ENCODE measurements at places on chromosomes 12 and 14.

DNA sequence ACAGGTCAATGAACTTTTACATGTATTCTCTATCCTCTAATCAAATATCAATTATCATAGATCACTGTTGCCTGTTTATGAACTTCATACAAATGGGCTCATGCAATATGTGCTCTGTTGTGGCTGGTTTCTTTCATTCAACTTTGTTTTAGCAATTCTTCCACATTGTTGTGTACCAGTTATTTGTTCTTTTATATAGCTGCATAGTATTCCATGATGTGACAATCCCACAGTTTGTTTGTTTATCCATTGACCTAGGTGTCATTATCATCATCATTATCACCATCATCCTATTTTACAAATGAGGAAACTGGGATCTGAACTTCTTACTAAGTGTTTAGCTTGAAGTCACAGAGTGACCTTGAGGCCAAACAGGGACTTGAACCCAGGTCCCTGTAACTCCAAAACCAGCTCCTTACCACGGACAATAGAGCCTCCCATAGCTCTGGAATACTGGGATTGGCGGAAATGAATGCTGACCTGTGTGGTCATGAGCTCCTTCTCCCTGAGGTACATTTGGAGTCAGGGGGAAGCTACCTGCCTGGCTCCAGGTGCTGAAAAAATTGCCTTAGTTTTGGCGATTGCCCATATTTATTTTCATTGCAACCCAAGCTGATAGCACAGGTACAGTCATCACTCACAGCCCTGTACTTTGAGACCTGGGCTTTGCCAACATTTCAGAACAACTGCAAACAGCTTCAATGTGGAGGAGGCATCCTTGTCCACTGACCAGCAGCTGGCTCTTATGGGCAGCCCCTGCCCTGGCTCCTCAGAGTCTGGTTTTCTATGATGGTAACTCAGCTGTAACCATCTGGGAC, 9.2 kb downstream of the ZFP36L1 start:
- peaks cover 7% of the 10 kb centered on the region for H3K36me3 ChIP-seq
- DNase-seq = no peak
- H3K27me3 ChIP-seq = no peaks in the 10 kb centered on the region
- H3K27ac ChIP-seq = no peak overlapping the region
- H3K4me1 ChIP-seq = peaks cover 59% of the 10 kb centered on the region

GRCh38 chr14:58091883-58092630, 60.0 kb downstream of the ARMH4 start:
- H3K4me3 ChIP-seq = no peak overlapping the region
- no peaks in the 10 kb centered on the region for H3K4me1 ChIP-seq
- H3K27ac ChIP-seq = no peak overlapping the region
- DNase-seq = no peak

DNA sequence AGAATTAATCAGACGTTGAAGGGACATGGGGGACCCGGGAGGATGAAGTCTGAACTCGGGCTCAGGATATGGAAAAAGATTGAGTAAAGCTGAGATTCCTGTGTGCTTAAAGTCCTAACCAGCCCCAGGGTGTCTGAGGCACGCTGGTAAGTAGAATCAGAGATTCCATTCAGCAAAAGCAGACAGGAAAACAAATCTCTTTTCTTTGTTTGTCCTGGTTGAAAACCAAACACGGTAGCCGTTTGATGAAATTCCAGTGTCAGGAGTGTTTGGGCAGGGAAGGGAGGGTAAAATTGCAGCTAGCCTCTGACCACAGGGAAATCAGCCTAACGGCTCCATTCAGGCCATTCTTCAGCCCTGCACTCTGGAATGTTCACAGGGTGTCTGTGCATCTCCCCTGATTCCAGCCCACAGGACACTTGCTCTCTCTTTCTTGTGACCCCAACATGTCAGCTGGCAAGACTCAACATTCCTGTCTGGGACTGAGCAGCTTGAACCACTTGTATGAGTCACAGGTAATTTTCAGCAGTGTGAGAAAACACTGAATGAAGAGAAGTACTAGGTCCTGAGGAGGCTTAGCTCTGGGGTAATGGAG, 31.0 kb downstream of the NINJ2 start:
- no peaks in the 10 kb centered on the region for H3K27me3 ChIP-seq
- peak overlapping the region; percentile 89 for H3K27ac ChIP-seq
- H3K4me1 ChIP-seq = peaks cover 28% of the 10 kb centered on the region
- peak overlapping the region; percentile 0 for H3K4me3 ChIP-seq
- DNase-seq = peak; percentile 91

GRCh38 chr12:68746572-68747180, 700 bp downstream of the SLC35E3 start:
- peak overlapping the region; percentile 2 for H3K27ac ChIP-seq
- no peaks in the 10 kb centered on the region for H3K27me3 ChIP-seq
- peaks cover 16% of the 10 kb centered on the region for H3K4me1 ChIP-seq
- peak overlapping the region; percentile 87 for H3K4me3 ChIP-seq

DNA sequence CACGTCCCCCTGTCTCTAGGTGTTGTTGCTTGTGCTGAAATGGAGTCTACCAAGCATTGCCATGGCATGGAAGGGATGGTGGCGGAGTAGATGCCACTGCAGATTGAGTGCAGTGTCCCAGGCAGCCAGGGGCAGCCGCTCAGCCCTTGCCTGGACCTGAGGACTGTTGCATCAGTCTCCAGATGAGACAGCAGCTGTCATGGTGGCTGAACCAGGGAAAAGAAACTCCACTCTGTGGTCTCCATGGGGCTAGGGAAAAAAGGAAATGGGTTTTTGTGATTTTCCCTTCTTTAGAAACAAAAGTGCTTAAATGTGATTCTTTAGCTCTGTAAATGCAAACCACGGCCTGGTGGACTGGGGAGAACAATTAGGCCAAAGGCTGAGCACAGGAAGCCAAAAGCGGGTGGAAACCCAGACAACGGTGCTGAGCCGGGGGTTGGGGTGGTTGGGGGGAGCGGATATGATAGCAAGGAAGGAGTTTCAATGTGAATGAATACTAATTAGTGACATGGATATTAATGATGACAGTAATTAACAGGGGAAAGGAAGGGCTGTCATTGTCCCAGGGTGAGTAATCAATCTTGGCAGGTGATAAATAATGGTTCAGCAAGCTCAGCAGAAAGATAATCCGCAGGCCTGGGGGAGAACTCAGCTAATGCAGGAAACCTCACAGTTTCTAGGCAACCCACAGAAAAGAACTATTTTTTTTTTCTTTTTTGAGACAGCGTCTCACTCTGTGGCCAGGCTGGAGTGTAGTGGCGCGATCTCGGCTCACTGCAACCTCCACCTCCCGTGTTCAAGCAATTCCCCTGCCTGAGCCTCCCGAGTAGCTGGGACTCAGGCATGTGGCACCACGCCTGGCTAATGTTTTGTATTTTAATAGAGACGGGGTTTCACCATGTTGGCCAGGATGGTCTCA, 442.6 kb downstream of the DPF3 start:
- DNase-seq = no peak
- no peaks in the 10 kb centered on the region for H3K4me1 ChIP-seq
- H3K27ac ChIP-seq = no peak overlapping the region
- H3K27me3 ChIP-seq = no peaks in the 10 kb centered on the region

DNA sequence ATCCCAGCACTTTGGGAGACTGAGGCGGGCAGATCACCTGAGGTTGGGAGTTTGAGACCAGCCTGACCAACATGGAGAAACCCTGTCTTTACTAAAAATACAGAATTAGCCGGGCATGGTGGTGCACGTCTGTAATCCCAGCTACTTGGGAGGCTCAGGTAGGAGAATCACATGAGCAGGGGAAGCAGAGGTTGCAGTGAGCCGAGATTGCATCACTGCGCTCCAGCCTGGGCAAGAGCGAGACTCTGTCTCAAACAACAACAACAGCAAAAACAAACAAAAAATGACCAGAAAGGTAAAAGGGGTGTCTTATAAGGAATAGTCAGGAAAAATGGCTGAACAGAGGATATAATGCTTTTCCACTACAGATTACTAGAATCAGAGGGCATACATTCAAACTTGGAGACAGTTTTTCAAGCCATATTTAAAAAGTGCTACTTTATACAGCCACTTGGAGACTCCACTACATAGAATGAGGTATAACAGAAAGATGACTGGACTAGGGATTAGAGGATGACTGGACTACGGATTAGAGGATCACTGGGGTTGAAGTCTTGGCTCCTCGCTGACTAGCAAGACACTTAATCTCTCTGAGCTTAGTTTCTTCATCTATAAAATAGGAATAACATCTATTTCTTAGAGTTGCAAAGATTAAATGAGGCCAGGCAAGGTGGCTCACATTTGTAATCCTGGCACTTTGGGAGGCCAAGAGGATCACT, 4.9 kb upstream of the CS start:
- peaks cover 5% of the 10 kb centered on the region for H3K36me3 ChIP-seq
- H3K4me1 ChIP-seq = peaks cover 7% of the 10 kb centered on the region
- H3K27me3 ChIP-seq = no peaks in the 10 kb centered on the region
- H3K27ac ChIP-seq = no peak overlapping the region
- DNase-seq = no peak

DNA sequence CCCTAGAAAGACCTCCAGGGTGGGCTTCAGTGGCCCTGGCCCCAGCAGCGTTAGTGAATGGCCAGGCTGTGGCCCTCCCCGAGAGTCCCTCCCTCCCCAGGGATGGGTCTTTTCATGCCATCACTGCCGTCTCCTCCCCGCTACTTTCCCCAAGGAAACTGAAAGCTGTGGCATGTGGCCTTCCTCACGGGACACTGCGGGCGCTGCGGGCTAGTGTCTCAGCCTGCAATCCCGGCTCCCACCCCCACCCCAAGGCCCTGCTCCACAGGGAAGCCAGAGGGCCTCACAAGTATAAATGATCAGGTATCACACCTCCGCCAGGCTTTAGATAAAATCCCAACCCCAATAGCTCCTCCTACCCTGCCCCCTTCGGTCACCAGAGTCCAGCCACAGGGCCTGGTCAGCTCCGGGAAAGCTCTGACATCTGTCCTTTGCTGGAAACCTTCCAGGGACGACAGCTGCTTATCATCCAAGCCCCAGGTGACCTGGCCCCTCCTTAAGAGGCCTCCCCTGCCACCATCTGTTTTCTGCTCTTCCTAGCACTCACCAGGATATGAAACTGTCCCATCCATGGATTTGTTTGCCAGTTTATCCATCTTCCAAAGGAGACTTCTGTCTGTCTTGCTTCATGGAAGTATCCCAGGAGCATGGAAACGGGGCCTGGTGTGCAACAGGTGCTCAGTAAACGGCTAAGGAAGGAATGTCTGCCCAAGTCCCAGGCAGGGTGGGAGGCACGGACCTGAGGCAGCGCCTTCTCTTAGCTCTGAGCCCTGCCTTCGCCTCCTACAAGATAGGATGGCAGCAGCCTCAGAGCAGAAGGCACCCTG, 31.6 kb downstream of the CCDC85C start:
- H3K27me3 ChIP-seq = no peaks in the 10 kb centered on the region
- H3K27ac ChIP-seq = no peak overlapping the region
- H3K36me3 ChIP-seq = no peaks in the 10 kb centered on the region
- H3K4me1 ChIP-seq = no peaks in the 10 kb centered on the region
- H3K4me3 ChIP-seq = no peak overlapping the region
- no peak for DNase-seq

DNA sequence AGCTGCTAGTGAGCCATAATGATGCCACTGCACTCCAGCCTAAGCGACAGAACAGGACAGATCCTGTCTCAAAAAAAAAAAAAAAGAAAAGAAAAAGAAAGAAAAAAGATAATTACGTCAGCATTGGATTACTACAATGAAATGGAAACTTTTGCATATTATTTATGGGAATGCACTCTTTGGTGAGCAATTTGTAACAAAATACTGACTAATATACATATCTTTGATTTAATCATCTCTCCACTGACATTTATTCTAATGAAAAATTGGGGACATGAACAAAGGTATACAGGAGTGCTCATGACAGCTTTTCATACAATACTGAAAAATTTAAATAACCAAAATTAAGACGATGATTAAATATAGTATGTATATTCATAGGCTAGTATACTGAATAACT, 27.9 kb upstream of the HECTD1 start:
- H3K27ac ChIP-seq = no peak overlapping the region
- H3K36me3 ChIP-seq = no peaks in the 10 kb centered on the region
- H3K27me3 ChIP-seq = no peaks in the 10 kb centered on the region
- no peaks in the 10 kb centered on the region for H3K4me1 ChIP-seq

- H3K27ac ChIP-seq = no peak overlapping the region
- DNase-seq = no peak
- no peaks in the 10 kb centered on the region for H3K36me3 ChIP-seq
- no peak overlapping the region for H3K4me3 ChIP-seq
Measured at GRCh38 chr12:83676781-83677295, 990.1 kb downstream of the TMTC2 start.

DNA sequence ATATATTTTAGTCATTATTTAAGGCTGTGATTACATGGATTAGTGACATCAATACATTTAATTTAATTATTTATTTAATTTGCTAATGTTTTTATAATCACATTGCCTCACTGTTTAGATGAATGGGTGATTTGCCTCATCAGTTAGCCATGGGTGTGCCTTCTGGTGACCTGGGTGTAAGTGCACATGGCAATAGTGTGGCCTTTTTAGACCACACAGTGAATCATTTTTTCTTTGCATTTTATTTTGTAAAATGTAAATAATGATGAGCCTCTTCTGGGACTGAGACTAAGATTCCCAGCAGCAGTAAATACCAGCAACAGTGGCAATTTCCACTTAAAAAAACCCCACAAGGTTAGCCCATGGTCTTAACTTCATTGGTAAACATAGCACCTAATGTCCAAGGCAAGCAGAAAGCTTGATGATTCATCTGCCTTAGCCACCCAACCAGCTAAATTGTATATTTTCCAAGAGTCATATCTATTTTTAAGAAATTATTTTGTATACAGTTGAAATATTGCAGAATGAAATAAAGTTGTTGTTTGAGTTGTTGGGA, 235.9 kb upstream of the NOVA1 start:
- H3K4me3 ChIP-seq = no peak overlapping the region
- no peaks in the 10 kb centered on the region for H3K36me3 ChIP-seq
- no peak overlapping the region for H3K27ac ChIP-seq

DNA sequence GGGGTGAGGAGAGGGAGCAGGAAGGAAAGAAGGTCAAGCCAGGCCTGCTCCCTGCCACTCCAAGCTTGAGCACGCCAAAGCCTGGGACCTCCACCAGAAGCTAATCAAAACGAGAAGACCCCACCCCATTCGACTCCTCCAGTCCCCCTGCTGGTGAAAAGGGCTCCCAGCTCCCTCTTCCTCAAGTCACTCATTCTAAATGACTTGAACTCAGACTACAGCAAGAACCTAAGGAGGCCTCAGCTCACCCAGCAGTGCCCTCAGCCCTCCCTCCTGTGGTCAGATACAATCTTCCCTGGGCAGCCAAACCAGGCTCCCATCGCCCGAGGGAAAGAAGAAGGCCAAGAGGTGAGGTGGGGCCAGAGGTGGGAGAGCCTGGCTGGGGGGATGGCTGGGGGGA, 17.4 kb downstream of the HDAC7 start:
- peaks cover 63% of the 10 kb centered on the region for H3K4me1 ChIP-seq
- H3K27ac ChIP-seq = peak overlapping the region; percentile 19
- H3K36me3 ChIP-seq = peaks cover 33% of the 10 kb centered on the region
- no peak for DNase-seq
- H3K4me3 ChIP-seq = no peak overlapping the region

DNA sequence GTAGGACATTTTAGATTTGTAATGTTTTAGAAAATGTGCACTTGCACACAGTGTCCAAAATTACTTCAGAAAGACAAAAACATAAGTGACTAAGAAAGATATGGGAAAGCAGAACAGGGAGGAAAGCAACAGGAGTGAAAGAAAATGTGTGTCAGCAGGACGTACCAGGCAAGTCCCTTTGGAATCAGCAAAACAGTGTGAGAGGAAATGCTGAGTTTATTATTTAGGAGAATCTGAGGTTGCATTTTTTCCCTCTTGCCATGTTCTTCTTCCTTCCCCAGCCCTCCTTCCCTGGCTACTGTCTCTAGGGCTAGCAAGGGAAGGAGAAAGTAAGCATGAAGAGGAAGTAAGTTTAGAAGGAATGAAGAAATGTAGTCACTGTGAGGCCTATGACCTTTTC, 67.7 kb upstream of the CD163 start:
- DNase-seq = no peak
- no peak overlapping the region for H3K4me3 ChIP-seq
- no peak overlapping the region for H3K27ac ChIP-seq
- H3K27me3 ChIP-seq = no peaks in the 10 kb centered on the region
- no peaks in the 10 kb centered on the region for H3K36me3 ChIP-seq
- H3K4me1 ChIP-seq = no peaks in the 10 kb centered on the region

Data from endothelial cell of umbilical vein (primary cell).